Activated CD4-positive, alpha-beta T cell treated with anti-CD3 and anti-CD28 coated beads, Interleukin-2, amount 10 ng/mL, durations not matched to agents 24 days and 14 days (primary cell): ENCODE measurements at places on chromosomes 1 and 21. TPM values are rescaled to one million over a fixed set of nuclear protein-coding genes. Genes with fewer than 3 reads are reported as not detected.

MAN1C1 gene
- total RNA-seq = 2.2 and 2.9 TPM in 2 replicates

LYPD8 gene
- not detected in 2 replicates for total RNA-seq

KIAA1614 gene
- 0.16 and 0.26 TPM in 2 replicates for total RNA-seq

PLXNA2 gene
- total RNA-seq = not detected in 2 replicates

BRDT gene
- not detected in 2 replicates for total RNA-seq

TNN gene
- total RNA-seq = not detected in 2 replicates

USF1 gene
- 46.5 and 48.6 TPM in 2 replicates for total RNA-seq

NRAS gene
- total RNA-seq = 60.7 and 61.4 TPM in 2 replicates

GRCh38 chr1:243716906-243717305 is 133.1 kb downstream of the AKT3 start:
- H3K27ac ChIP-seq = no peak overlapping the region
- H3K4me3 ChIP-seq = no peak overlapping the region
- H3K27me3 ChIP-seq = no peaks in the 10 kb centered on the region
- H3K4me1 ChIP-seq = peaks cover 4% of the 10 kb centered on the region
- no peak for DNase-seq

GRCh38 chr1:25989440-25990234 is 8.2 kb downstream of the PAFAH2 start:
- peaks cover 41% of the 10 kb centered on the region for H3K4me1 ChIP-seq
- no peaks in the 10 kb centered on the region for H3K27me3 ChIP-seq

- H3K27me3 ChIP-seq = peaks cover 9% of the 10 kb centered on the region
- H3K4me1 ChIP-seq = no peaks in the 10 kb centered on the region
- H3K4me3 ChIP-seq = no peak overlapping the region
- no peak for DNase-seq
Measured at GRCh38 chr1:98735756-98736155, 74.2 kb downstream of the SNX7 start.

DNA sequence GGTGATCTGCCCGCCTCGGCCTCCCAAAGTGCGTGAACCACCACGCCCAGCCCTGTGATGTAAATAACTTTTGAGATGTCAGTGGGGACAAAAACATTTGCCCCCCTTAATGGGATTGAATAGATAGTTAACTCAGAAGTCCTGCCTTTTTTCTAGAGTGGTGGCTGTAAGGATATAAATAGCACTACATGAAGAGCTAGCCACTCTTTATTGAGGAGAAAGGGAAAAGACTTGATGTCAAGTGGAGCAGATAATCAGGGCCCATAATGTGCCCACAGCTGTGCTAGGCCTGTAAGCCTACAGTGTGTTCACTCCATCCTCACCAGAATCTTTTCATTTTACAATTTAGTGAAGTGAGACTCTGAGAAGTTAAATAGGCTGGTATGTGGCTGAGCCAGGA is 3.6 kb downstream of the GIPC2 start:
- H3K27me3 ChIP-seq = peaks cover 36% of the 10 kb centered on the region
- H3K27ac ChIP-seq = no peak overlapping the region
- DNase-seq = no peak

DNA sequence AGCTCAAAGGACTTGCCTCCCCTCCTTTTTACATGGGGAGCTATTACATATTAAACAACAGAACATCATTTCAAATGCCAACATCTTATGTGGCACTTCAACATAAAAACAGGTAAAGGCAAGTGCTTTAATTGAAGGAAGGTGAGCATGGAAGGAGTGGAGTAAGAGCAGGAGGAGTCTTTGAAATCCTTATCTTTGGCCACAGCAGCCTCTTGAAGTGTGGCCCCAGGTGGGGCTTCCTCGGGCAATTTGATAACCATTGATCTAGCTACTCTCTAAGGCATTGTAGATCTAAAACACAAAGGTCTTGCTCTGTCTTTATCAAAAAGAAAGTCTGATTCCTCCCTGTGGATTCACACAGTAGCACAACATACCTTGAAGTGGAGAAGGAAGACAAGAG is 70.9 kb upstream of the PPP2R5A start:
- no peaks in the 10 kb centered on the region for H3K27me3 ChIP-seq
- DNase-seq = no peak
- H3K4me3 ChIP-seq = no peak overlapping the region
- no peak overlapping the region for H3K27ac ChIP-seq
- H3K4me1 ChIP-seq = peaks cover 19% of the 10 kb centered on the region
- no peaks in the 10 kb centered on the region for H3K36me3 ChIP-seq

GRCh38 chr1:205715628-205716027 is 34.4 kb downstream of the NUCKS1 start:
- peak overlapping the region; percentile 49 for H3K27ac ChIP-seq
- H3K4me1 ChIP-seq = peaks cover 29% of the 10 kb centered on the region
- peaks cover 57% of the 10 kb centered on the region for H3K36me3 ChIP-seq

GRCh38 chr1:194829492-194829891 is 1643.1 kb upstream of the B3GALT2 start:
- H3K4me1 ChIP-seq = no peaks in the 10 kb centered on the region
- H3K27ac ChIP-seq = no peak overlapping the region
- DNase-seq = no peak

DNA sequence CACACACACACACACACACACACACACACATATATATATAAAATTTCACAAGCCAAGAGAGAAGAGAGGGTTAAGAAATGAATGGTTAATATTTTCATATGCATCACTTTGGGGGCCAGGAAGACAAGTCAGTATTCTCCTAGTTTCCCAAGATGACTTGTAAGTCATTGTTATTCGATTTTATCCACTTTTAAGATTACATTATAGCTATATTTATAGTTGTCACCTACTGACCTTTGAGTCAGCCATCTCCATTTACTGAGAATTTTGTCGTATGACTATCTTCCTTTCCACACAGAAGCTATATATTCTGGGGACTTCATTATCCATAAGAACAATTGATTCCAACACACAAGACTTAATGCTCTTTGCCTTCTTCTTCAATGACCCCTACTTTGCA is 8.9 kb downstream of the LYST start:
- H3K27ac ChIP-seq = peak overlapping the region; percentile 42
- no peaks in the 10 kb centered on the region for H3K27me3 ChIP-seq
- H3K4me1 ChIP-seq = peaks cover 35% of the 10 kb centered on the region
- DNase-seq = no peak

- H3K27me3 ChIP-seq = no peaks in the 10 kb centered on the region
- DNase-seq = no peak
- peaks cover 7% of the 10 kb centered on the region for H3K4me1 ChIP-seq
Measured at GRCh38 chr1:43422995-43423671, 30.6 kb downstream of the HYI start.

- no peak overlapping the region for H3K4me3 ChIP-seq
- H3K36me3 ChIP-seq = no peaks in the 10 kb centered on the region
- no peaks in the 10 kb centered on the region for H3K27me3 ChIP-seq
- no peaks in the 10 kb centered on the region for H3K4me1 ChIP-seq
- DNase-seq = no peak
Measured at GRCh38 chr1:238489006-238489405, 598.3 kb upstream of the ZP4 start.
